ENCODE measurements at places on chromosomes 5 and 9. TPM values are rescaled to one million over a fixed set of nuclear protein-coding genes. Genes with fewer than 3 reads are reported as not detected.

Gene NACC2
- total RNA-seq: 39.1 TPM

DNA sequence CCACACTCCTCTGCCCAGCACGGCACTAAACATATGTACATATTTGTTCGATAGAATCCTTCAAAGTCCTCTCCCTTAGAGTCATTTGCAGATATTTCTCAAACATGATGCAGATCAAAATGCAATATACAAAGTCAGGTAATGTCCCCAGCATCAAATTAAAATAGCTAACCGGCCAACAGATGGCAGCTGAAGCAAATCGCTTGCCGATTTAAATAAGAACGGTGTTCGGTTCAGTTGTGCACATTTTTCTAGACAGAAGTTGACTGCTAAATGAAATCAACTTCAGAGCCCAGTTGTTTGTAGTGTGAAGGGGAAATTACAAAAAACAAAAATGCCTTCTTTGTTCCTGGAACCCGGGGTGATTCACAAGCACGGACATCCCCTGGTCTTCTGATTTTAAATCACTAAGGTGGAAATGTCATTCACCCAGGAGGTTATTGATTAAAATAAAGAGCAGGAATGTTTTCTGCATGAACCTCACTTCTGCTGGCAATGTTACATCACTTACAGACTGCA is 219.2 kb downstream of the EBF1 start:
- DNase-seq: no peak

DNA sequence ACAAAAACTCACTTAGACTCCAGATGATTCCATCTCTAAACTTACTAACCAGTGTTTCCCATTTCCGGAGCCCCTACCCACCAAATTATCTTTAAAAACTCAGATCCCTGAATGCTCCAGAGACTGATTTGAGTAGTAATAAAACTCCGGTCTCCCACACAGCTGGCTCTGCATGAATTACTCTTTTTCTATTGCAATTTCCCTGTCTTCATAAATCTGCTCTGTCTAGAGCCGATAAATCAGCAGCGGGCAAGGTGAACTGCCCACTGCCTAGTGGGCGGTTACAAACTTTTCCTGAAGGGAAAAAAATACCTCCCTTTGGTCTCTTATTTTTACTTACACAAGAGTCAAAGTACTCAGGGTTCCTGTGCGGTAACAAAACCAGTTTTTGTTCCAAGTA is 624.4 kb upstream of the RORB start:
- no peak for DNase-seq

- no peak for DNase-seq
Measured at GRCh38 chr9:105871540-105871939, 177.2 kb downstream of the TMEM38B start.

DNA sequence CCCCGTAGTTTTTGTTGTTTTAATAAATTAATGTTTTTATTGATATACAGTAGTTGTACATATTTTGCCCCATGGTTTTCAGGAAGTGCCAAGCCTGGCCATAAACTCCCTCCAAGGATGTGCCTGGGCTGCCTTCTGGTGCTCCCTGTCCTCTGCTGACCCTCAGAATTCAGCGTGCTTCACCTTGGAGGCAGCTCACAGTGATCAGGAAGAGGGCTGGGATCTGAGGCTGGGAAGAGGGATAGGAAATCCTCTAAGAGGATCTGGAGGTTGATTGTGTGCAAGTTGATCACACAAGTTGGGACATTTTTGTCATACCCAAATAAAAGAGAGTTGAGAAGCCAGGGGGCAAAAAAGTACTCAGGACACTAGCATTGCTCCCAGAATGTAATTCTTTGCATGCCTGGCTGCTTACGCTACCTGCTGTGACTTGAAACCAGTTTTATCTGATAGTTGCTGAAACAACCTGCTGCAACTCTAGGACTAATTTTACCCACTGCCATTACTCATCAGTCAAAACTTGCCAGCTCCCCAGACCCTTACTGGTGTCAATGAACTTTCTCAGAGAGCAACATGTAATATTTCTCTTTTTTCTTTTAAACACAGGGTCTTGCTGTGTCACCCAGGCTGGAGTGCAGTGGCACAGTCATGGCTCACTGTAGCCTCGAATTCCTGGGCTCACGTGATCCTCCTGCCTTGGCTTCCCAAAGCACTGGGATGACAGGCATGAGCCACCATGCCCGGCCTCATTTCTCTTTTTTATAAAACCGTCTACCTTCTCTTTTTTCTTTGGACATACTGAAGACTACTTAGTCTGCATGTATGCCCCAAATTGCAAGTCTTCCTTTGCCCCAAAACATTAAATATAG is 29.0 kb downstream of the PDE6A start:
- no peak for DNase-seq

DNA sequence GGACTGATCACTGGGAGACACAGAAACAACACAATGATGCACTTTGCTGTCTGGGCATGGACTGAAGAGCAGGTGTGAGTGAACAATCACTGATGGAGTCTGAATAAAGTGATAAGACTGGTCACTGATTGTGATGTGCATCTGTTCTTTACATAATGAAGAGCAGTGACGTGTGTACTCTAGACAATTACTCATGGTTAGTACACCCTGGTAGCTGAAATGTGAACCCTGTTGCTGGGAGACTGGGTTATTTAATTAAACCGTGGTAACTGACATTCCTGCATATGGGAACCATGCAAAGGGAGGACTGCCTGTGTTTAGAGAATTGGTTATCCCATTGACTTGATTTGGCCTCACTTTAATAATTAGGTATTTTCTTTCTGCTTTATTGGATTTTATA is 202.9 kb downstream of the NR2F1-AS1 start:
- DNase-seq: no peak

- no peak for DNase-seq
Measured at GRCh38 chr5:176658817-176659511, 11.7 kb downstream of the TSPAN17 start.

Gene HTR1A
- not detected for total RNA-seq

Gene DMRT3
- total RNA-seq: not detected

GRCh38 chr5:74490814-74491213 is 149.7 kb downstream of the ENC1 start:
- no peak for DNase-seq

DNA sequence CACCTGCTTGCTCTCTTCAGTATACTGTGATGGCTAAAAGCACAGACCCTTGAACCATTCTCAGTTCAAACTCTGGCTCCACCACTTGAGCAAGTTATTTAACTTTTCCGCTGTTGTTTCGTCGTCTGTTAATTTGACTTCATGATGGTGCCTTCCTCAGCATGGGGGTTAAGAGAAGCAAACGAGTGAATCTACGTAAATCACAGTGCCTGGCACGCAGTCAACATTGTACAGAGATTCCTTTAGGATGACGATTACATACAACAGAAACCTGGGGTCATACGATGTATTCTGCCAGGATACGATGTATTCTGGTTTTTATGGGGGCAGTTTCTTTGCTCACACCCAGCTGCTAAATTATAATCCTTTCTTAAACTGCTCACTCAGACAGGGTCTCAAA is 515.6 kb downstream of the CCDC171 start:
- no peak for DNase-seq

All from left ventricle myocardium superior (tissue), 1 donor.